ENCODE measurements at places on chromosomes 6 and 20. TPM values are rescaled to one million over a fixed set of nuclear protein-coding genes. Genes with fewer than 3 reads are reported as not detected.

The HRH3 gene
- not detected for polyA plus RNA-seq

The SRMS gene
- polyA plus RNA-seq = 0.06 TPM

The LRRN4 gene
- 9.8 TPM for polyA plus RNA-seq

The FRK gene
- polyA plus RNA-seq = 1.2 TPM

The C6orf58 gene
- 0.12 TPM for polyA plus RNA-seq

The CTSA gene
- polyA plus RNA-seq = 247 TPM

The GLYATL3 gene
- polyA plus RNA-seq = not detected

The FABP7 gene
- polyA plus RNA-seq = not detected

The OOEP gene
- polyA plus RNA-seq = 0.16 TPM

The PPIL1 gene
- polyA plus RNA-seq = 12.3 TPM

The TP53TG5 gene
- 0.03 TPM for polyA plus RNA-seq

The LAMA5 gene
- 279 TPM for polyA plus RNA-seq

The ZNF322 gene
- polyA plus RNA-seq = 5.8 TPM

The SIRPB1 gene
- polyA plus RNA-seq = 2.5 TPM

The RAB44 gene
- 0.66 TPM for polyA plus RNA-seq

The SAMD3 gene
- 0.71 TPM for polyA plus RNA-seq

The SLC22A2 gene
- not detected for polyA plus RNA-seq

The MCHR2 gene
- not detected for polyA plus RNA-seq

The SOX18 gene
- 31.7 TPM for polyA plus RNA-seq

The ANKS1A gene
- polyA plus RNA-seq = 15.4 TPM

The RIPOR2 gene
- 7.9 TPM for polyA plus RNA-seq

The TMEM242 gene
- polyA plus RNA-seq = 4.4 TPM

The GRM1 gene
- 0.04 TPM for polyA plus RNA-seq

The OVOL2 gene
- 2.7 TPM for polyA plus RNA-seq

Measured in lung (tissue), 17 donors.